ENCODE measurements at places on chromosomes 11 and 22.

GRCh38 chr11:43550714-43551113 is 129.8 kb upstream of the HSD17B12 start:
- DNase-seq, result no peak

- DNase-seq, result no peak
These were observed 658.0 kb downstream of the DLG2 start for GRCh38 chr11:84969103-84969502.

GRCh38 chr22:35437049-35437448 is 37.1 kb downstream of the MCM5 start:
- no peak for DNase-seq

GRCh38 chr11:45683271-45684058 is 18.0 kb upstream of the CHST1 start:
- DNase-seq, result no peak

DNA sequence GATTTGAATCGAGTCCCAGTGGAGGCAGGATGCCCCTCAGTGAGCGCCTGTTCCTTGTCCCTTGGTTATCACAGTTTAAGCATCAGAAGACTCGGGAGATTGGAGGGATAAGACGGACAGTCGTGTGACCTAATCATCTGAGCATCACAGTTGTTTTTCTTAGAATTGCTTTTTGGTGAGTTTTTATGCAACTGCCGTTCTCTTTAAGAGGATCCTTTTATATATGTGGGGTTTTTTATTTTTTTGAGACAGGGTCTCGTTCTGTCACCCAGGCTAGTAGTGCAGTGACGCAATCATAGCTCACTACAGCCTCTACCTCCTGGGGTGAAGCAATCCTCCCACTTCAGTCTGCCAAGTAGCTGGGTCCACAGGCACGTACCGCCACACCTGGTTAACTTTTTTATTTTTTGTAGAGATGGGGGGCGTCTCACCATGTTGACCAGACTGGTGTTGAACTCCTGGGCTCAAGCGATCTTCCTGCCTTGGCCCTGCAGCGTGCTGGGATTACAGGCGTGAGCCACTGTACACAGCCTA is 16.5 kb downstream of the NUP50 start:
- no peak for DNase-seq

DNA sequence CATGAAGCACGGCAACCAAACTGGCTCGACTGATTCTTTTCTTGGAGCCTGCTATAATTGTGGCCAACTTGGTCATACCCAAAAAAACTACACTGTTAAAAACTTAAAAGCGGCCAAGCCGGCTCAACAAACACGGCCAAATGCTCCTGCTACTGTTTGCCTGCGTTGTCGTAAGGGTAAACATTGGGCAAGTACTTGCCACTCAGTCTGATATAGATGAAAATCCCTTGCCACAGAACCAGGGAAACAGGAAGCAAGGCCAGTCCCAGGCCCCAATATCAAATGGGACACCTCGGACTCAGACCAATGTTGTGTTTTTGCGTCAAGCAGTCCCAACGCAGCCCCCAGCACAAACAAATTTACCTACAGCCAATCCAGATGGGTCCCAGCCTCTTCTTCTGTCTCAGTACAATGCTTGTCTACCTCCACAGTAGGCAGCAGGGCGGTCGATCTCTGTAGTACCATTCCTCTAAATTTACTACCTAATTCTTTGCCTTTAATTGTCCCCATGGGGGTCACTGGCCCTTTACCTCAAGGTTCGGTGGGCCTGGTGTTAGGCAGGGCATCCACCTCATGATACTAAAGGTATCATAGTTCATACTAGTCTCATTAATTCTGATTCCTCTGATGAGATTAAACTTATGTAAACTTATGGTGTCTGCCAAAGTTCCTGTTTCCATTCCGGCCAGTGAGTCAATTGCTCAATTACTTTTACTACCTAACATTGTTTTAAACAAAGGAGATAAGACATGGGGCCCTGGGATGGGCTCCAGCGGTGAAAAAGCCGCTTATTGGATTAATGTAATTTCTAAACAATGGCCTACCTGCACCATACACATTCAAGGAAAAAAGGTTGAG is 3.7 kb upstream of the COMT start:
- no peak for DNase-seq

DNA sequence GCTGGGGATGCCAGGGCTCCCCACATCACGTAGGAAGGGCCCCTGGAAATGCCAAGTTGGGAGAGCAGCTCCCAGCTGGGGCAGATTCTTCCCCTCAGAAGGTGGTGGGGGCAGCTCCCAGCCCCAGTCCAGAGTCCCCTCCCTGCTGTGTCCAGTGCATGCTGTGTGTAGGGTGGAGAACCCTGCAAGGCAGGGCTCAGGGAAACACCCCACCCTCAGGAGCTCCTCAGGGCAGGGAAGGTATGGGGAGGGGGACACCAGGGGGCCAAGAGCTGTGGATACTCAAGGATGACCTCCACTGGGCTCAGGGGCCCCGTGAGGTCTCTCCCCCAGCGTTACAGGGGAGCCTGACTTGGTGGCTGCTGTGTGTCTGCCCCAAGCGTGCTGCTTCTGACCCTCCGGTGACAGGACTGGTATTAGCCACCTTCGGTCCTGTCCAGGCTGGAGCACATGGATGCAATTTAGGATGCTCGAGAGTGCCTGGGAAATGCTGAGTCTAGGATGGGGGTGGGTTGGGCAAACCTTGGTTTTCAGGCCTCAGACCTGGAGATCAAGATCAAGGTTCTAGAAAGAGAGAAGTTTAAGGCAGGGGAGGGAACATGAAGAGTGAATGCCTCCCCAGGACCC is 16.1 kb upstream of the CABP7 start:
- no peak for DNase-seq

DNA sequence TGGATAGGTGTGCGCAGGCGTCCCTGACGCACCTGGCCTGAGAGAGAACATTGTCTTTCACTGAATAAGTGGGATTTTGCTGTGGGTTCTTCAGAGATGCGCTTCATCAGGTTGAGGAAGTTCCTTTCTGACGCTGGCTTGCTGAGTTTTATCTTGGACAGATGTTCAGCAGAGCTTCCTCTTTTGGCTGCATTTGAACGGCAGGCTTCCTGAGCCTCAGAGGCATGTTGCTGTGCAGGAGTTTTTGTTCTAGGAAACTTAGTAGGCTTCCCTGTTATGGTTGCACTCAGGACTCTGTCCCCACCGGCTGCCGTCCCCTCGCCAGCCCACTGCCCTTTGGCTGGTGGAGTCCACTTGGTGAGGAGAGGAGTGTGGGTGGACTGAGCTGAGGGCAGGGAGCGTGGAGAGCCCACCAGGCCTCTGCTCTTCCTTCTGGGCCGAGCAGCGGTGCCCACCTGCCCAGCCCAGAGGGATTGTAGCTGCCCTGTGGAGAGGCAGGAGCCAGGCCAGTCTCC is 17.2 kb downstream of the FRMD8 start:
- no peak for DNase-seq

DNA sequence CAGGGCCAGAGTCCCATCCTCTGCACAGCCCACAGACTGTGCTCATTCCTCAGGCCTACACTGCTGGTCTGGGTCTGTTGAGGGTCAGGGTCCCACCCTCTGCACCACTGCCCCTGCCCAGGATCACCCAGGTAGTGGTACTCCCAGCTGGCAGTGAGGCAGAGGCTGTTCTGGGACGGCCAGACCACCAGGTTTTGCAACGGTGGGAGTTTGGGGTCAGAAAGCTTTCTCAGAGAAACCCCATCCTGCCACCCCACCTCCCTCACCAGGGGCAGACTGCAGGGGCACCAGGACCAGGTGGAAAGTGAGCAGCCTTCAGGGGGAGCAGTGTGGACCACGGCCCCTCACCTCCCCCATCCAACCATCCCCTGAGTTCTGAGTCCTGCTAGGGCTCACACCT is 10.8 kb downstream of the NPTXR start:
- no peak for DNase-seq

DNA sequence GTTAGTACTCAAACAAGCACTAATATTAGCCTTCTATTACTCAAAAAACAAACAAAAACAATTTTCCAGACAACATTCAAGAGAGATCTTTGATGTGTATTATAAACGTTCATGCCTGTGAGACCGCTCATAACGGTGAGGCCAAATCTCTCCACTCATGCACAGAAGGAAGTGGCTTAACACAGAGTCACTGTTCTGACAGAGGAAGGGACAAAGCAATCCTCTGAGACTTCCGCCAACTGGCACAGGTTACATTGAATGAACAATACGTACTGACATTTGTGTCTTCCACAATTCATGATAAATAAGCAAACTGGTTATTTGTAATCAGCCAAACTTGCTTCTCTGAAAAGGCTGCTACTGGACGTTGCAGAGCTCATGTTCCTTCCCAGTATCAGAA is 30.5 kb downstream of the CHKA start:
- DNase-seq, result no peak

- no peak for DNase-seq
These were observed 55.6 kb upstream of the LARGE1 start for GRCh38 chr22:33975841-33976240.

GRCh38 chr11:79042824-79043223 is 398.0 kb downstream of the TENM4 start:
- DNase-seq, result no peak

GRCh38 chr11:127506647-127507046 is 506.1 kb upstream of the KIRREL3 start:
- DNase-seq, result no peak

DNA sequence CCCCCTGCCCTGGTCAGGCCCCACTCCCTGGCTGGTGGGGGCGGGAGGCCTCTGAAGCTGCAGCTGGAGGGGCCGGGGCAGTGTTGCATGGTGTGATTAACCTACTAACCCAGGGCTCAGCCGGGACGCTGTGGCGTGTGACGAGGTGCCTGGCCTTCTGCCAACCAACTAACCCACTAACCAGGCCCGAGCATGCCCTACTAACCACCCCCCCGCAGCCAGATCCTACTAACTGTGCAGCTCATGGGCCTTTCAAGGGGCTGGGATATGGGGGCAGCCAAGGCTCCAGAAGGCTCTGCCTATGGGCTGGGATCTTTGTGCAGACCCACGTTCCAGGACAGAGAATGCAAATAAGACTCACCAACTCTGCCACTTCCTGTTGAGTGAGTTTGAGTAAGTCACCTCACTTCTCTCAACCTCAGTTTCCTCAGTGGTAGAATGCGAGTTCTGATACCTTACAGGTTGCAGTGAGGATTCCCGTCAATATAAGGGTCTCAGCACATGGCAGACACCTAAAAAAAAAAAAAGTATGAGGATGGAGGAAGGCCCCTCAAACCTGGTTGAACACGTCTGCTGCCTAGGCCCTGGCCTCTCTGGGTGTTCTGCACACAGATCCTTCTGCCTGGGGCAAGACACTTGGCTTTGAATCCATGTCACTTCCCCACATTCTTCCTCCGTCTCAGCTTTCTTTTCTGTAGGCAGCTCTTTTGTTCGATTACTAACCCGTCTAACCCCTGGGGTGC is 14.1 kb downstream of the MIAT start:
- peak; percentile 73 for DNase-seq

Data from ascending aorta (tissue), 2 donors.